ENCODE measurements at places on chromosomes 7 and 10.

GRCh38 chr7:84025332-84025927 is 169.2 kb downstream of the SEMA3A start:
- DNase-seq: no peak

- no peak for DNase-seq
Measured at GRCh38 chr10:114250236-114250635, 11.2 kb downstream of the VWA2 start.

DNA sequence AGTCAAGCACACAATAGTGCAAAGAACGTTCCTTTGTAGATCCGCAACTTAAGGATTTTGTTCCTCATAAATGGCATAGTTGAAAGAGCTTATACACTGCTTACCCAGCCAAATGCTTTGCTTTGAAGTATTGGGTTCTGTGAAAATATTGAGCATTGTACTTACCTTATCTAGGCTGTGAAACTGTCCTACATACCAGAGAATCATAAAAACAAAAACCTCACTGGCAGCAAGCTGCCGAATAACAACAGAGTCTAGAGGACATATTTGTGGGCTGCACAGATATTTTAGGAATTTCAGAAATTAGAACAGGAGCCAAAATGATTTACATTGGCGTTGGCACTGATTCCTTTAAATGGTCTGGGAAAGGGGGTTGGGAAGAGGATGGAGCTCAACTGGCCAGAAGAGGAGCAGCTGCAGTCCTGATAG is 174.8 kb downstream of the RTKN2 start:
- no peak for DNase-seq

GRCh38 chr10:69321039-69321715 is 42.9 kb downstream of the HK1 start:
- DNase-seq: peak; percentile 9

GRCh38 chr7:80078159-80078731 is 56.4 kb upstream of the GNAI1 start:
- DNase-seq: no peak

GRCh38 chr7:102193806-102194205 is 92.9 kb upstream of the SH2B2 start:
- DNase-seq: no peak

- no peak for DNase-seq
Measured at GRCh38 chr7:107029061-107029763, 15.3 kb upstream of the PRKAR2B start.

DNA sequence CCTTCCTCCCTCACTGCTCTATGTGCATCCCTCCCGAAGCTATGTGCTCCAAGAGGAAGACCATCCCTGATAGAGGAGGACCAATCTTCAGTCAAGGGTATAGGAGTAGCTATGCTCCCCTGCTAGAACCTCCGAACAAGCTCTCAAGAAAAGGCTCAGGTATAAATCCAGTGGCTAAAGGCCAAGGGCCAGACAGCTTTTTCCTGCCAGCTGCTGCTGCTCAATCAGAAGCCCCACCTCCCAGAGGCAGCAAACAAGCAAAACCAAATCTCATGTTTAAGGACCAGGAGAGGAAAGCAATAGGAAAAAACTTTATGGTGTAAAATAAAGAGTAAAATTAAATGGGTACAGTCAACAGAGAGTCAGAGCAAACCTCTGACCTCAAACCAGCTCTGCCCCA is 187.2 kb downstream of the FGFR2 start:
- no peak for DNase-seq

- DNase-seq: no peak
Measured at GRCh38 chr7:155974186-155974897, 162.1 kb upstream of the SHH start.

GRCh38 chr7:129439963-129440625 is 5.9 kb downstream of the STRIP2 start:
- no peak for DNase-seq

DNA sequence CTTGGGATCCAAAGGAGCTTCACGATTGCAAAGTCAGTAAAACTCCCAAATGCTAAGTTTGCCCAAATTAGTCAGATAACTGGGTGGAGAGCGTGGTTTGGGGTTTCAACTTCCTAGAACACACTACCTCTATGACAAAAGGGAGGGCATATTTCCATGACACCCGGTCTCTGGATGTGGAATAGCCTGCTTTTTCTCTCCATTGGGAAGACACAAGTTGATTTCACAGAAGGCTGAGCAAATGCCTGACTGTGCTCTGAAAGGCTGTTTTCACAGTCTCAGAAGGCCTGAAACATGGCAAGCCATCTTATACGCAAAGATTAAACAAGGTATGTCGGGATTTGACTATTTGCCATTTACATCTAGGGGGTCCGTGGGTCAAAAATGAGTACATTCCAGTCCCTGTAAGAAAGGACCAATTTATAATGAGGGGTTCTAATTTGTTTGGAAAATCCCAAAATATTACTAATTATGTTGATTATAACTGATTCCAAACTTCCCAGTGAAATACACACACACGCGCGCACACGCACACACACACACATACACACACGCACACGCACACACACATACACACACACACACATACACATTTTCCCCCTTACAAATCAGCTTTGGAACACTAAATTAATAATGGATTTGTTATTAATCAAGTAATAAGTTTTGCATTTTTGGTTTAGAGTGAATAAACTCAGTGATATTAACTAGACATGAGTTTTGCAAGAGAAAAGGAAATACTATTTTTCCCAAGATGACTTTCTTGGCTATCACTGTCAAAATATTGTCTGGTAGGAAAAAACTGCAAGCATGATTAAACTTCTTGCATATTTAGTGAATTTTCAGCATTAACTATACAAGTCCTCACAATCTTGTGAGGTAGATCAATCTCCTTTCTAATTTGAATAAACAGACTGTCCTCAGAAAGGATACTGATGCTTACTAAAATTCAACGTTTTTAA is 105.0 kb downstream of the PRTFDC1 start:
- DNase-seq: no peak

- DNase-seq: no peak
Measured at GRCh38 chr10:126062131-126063032, 166.0 kb downstream of the FANK1 start.

GRCh38 chr7:117165656-117166055 is 157.2 kb downstream of the WNT2 start:
- DNase-seq: no peak

DNA sequence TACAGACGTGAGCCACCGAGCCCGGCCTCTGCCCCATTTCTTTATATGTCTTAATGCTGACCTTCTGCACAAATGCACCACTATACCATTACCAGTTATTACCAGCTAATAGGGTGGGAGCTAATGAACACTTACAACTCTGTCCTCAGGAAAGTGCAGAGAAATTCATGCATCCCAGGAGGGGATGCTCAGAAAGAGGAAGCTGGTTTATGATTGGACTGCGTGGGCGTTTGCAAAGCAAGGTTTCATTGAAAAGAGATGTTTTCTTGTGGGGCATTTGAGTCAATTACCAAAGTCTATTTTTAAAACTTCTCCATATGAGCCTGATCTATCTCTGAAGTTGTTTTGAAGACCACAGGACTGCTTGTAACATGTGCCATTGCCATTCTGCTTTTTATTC is 417.7 kb upstream of the CELF2 start:
- DNase-seq: no peak

DNA sequence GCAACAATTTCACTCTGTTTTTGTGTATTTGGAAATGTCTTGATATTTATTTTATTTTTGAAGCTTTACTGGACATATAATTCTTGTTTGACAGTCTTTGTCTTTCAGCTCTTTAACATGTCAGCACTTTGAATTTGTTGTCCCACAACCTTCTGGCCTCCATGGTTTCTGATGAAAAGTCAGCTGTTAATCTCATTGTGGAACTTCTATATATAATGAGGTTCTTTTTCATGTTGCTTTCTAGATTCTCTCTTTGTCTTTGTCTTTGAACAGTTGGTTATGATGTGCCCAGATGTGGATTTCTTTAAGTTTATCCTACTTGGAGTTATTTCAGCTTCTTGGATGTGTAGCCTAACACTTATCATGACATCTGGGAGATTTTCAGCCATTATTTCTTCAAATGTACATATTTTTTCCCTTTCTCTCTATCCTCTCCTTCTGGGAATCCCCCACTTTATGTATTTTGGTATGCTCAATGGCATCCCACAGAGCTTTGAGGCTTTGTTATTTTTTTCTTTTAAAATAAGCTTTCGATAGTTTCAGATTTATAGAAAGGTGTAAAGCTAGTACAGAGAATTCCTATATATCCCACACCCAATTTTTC is 9.5 kb upstream of the LMTK2 start:
- DNase-seq: no peak

- no peak for DNase-seq
Measured at GRCh38 chr7:140639366-140640053, 1.1 kb downstream of the DENND2A start.

GRCh38 chr10:72334825-72335393 is 19.8 kb downstream of the DNAJB12 start:
- DNase-seq: peak; percentile 87

GRCh38 chr10:19628767-19629560 is 187.3 kb upstream of the PLXDC2 start:
- no peak for DNase-seq

DNA sequence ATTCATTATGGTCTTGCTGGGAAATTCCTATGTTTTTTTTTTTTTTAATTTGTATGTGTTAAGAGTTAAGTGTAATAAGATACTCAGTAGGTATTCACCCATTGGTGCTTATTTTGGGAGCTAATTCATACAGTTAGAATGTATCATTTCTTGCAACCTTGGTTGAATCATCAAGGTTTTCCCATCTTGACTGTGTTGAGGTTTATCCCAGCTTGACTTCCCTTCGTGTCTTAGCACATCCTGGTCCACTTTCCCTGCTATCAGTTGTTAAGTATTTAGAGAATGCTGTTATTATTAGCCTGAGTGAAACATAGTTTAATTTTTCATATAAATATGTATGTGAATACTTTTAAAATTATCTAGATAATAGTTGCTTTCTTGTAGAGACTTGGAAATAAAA is 20.8 kb downstream of the RALA start:
- no peak for DNase-seq

- no peak for DNase-seq
Measured at GRCh38 chr10:78720091-78720490, 348.7 kb upstream of the ZMIZ1 start.

- DNase-seq: no peak
Measured at GRCh38 chr7:4523873-4524272, 158.2 kb upstream of the FOXK1 start.

DNA sequence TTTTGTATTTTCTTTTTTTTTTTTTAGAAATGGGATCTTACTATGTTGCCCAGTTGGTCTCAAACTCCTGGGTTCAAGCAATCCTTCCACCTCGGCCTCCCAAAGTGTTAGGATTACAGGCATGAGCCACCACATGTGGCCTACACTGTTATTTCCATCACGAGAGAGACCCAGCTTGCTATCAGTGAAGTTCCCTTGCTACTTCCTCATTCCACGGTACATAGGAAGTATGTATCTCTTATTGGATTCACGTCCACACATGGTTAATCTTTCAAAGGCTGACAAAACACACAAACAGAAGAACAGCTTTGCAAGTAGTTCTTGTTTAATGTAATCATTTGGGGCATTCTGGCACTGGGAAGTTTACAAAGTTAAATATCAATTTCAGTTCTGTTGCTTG is 50.9 kb downstream of the DCLRE1A start:
- no peak for DNase-seq

DNA sequence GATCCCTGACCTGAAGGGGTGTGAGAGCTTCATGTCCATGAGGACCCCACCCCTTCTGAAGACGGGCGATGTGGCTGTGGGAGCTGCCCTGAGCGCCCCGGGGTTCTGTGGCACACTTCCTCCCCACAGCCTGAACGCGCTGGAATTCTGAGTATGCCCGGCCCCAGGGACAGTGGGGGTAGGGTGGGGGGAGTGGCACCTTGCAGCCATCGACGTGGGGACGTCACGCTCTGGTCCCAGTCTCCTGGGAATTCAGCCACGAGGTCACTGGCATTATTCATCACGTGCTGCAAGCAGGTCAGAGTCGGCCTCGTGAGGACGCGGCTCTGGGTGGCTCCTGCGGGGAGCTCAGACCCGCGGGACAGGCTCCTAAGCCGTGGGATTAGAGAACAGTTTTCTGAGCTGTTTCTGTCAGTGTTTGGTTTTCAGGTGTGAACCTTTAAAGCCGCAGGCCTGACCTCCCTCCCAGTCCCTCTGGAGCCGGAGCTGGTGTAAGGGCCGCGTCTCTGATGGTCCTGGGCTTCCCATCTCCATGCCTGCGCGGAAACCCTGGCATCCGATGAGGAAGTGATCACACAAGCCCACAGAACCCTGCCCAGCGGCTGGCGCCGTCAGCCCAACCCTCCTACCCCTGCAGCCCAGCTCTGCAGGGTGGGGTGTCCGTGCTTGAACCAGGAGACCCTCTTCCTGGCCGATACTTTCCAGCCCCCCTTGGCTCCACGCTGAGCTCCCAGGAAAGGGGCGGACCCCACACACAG is 16.1 kb downstream of the GPR146 start:
- DNase-seq: no peak

DNA sequence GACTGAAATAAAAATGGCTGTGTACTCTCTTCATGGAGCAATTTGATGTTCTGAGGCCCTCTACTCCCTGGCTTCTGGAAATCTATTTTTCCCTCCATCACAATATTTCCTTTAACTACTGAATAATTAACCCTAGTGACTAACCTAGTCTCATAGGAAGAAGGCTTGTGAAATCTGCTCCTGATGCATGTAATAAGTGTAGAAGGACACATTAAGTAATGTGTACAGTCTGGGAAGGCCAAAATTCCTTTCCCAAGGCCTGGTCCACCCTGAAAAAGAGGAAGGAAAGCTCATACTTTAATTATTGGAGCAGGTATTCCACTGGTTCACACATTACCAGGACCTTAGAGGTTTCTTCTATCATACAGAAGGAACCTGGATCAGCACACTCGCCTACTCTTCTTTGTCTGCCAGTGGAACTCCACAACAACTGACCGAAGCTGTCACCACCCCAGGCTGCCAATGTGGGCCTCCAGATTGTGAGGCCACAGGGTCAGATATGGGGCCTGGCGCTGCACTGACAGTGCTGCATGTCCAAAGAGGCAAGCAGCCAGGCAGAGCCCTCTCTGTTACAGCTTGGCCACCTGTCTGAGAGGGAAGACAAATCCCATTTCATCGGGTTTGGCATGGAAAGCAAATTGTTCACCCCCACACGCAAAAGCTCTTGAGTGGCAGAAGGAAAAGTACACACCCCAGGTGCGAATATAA is 54.4 kb upstream of the FAM133B start:
- no peak for DNase-seq

DNA sequence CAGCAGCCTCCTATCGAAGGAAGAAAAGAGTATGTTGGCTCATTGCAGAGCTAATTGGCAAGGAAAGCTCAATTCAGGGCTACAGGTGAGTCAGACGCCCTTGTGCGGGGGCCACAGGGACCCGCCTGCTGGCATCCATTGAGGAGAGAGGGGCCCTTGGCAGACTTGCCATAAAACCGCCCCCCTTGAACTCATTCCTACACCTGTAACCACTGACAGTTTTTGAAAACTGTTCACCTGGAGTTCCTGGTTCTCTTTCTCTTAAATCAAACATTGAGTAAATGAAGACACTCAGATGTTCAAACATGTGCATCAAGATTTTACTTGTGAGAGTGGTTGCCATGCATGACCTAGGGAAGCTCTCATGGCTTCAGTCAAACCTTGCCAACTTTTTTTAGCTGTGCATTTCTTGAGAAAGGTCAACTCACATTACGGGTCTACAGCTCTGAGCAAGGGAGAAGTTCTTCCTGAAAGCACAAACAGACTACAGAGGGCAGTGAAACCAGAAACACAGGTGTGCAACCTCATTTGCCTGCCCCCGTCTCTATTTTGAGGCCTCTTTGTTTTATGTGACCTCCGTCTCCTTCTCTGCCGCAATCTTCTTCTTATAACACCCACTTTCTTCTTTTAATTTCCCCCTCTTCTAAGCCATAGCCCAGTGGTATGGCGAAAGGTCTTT is 87.8 kb downstream of the TBXAS1 start:
- DNase-seq: no peak

- DNase-seq: no peak
Measured at GRCh38 chr10:44898665-44899064, 12.5 kb upstream of the TMEM72 start.
